PC-9 (cell line): ENCODE measurements at places on chromosomes 2 and 18. TPM values are rescaled to one million over a fixed set of nuclear protein-coding genes. Genes with fewer than 3 reads are reported as not detected.

DNA sequence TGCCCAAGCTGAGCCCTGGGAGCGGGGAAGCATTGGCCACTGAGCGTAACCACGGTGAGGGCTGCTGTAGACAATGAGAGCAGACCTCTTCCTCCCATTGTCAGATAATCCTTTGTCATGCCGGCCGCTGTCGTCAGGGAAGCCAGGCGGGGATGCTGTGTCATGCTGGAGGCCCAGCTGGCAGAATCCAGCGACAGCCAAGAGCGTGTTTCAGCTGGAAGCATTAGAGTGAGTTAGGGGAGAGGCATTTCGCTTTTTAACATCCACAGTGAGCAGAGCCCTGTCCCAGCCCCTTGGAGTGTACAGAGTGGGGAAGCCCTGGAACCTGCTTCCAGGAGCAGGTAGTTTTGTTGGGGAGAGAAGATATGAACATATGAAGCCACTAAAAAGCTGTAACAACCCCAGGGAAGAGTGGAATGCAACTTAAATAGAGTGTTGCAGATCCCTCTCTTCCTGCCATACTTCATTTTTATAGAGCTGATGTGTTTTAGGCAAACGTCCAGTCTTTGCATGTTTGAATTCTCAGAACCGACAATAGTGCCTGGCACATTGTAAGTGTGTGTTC lies 7.0 kb downstream of the CTIF start:
- no peak for DNase-seq

- DNase-seq = peak; percentile 98
These were observed 3.8 kb downstream of the DLX2 start for GRCh38 chr2:172098650-172099471.

- no peak for DNase-seq
These were observed 9.2 kb upstream of the SULT1C2 start for GRCh38 chr2:108279468-108279867.

GRCh38 chr2:159712929-159713420 lies 669 bp downstream of the MARCHF7 start:
- no peak for DNase-seq

- DNase-seq = no peak
These were observed 224.2 kb downstream of the CYRIA start for GRCh38 chr2:16441431-16441830.

DNA sequence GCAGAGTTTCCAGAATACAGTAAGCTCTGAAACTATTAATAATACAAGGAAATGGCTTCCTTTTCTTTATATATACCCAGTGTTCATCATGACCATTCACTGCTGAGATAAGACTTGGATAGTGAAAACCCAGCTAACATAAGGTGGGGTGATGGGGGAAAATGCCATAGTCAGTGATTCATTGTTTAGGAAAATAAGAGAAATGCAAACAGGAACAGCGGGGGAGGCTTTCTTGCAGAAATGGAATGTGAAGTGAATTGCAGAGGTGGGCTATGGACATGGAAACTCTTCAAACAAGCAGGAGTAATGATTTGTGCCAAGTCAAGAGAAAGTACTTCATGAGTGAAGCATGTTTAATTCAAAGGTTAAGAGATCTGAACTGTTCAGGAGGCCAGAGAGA lies 519.4 kb downstream of the TDRD15 start:
- DNase-seq = no peak

- no peak for DNase-seq
These were observed 44.1 kb upstream of the NDUFV2 start for GRCh38 chr18:9058406-9058805.

GRCh38 chr18:903701-904100 lies 970 bp upstream of the ADCYAP1 start:
- DNase-seq = peak; percentile 48

DNA sequence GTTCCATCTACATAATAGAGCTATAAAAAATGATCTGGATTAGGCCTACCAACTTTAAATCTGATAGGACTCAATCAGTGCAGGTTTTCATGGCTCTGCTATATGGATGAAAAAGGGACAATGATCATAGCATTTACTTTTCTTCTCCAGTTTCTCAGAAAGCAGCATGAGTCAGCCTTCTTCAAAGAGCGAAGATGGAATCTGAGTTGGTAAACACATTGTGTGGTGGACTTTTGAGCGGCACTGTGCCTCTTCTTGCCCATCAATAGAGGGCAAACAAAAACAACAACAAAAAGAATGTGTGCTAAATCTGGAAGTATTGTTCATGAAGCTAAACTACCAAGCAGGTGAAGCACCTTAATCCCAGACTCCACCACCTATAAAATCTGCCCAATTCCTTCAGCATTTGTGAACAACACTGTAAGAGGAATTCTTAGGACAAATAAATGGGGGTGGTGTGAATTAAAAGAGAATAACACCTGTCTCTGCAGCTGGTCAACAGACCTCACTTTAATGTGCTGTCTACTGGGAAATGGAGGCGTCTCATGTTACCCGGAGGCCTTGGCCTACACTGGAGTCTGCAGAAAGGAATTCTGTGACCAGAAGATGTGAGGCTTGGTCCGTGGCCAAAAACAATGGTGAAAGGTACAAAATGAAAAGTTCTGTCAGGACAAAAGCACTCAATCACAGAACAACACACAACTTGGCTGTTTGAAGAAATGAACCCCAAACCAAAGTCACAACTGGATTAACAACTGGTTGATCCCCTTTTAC lies 609.0 kb downstream of the IRS1 start:
- no peak for DNase-seq

DNA sequence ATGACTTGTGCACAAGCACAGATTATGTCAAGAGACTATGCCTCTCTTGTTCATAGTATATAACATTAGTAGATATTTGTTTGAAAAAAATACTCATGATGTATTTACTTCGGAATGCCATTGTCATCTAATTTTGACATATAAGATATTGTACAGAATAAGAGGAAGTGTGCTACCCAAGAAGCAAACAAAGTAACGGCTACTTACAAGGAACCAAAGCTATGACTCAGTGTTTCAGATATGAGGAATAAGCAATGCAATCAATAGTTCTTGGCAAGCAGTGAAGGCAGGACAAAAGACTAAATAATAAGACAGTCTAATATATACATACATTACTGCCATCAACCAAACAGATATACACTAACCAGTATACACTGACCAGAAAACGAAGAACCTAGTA lies 256.3 kb downstream of the CCDC178 start:
- peak; percentile 36 for DNase-seq

DNA sequence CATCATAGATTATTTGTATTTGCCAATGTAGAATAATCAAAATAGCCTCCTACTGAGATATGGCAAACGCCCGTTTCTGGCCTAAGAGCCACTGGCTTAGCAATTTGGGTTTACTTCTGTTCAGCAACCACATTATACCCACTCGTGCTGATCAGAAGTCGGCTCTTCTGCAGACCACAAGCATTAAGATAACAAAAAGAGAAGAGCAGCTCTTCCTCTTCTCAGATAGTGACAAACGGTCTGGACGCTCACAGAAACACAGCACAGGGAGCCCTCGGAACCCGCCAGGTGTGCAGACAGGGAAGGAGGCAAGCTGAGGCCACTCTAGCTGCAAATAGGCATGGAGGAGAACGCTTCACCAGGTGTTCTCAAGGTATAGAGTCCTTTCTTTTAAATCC lies 164.0 kb downstream of the HDAC4 start:
- DNase-seq = no peak

DNA sequence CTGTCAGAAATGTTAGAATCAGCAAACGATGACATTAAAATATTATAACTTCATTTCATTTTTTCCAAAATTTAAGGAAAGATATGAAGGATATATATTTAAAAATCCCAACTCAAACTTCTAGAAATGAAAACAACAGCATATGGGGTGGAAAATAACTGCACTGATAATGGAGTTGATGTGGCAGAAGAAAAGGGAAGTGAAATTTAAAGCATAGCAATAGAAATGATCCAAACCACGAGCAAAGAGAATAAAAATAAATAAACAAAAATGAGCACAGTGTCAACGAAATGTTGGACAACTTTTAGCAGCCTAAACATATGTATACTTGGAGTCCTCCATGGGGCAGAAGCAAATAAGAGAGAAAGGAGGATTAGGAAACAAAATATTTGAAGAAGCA lies 280.2 kb downstream of the KCNJ3 start:
- no peak for DNase-seq

DNA sequence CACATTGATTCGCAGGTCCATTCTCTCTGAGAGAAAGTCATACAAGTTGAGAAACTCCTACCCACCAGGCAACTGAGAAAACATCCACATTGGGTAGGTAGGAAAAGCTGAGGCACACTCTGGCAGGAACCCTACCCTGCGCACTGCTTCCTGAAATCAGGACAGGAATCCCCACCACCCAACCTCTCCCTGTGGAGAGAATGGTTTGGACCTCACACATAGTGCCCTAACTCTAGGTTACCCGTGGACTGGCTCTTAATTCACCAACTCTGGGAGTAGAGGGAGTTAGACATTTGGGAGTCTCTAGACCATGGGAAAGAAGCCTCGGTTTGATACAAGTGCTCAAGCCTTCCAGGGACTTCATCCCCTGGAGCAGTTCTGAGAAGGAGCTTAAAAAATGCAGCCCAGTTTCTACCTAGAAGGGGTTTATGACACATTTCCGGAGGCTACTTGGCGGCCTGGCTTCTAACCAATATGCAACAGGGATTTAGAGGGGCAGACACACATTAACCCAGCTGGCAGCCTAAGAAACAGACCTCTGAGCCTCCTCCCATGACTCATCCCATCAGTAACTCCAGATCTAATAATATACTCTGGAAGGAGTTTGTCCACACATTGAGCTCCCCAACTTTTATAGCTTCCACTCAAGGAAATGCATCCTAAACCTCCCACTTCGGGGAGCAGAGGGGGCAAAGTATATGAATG lies 136.7 kb downstream of the EML6 start:
- DNase-seq = no peak

GRCh38 chr2:131521961-131522781 lies 5.5 kb upstream of the CCDC74A start:
- no peak for DNase-seq

DNA sequence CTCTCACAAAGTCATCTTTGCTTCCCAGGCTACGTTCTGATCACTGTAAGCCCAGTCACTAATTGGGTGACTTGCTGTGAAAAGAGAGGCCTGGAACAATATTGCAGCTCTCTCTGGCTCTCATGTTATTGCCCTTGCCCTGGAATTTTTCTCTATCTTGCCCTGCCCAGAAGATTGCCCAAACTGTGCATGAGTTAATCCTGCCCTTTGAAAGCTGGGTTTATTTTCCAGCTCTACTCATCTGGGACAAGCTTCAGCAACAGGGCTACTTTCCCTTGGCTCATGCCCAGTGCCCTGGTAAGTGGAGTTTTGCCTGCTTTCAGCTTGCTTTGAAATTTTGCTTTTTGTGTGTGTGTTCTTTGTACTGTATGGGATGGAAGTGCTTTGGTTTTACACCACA lies 6.9 kb upstream of the EHBP1 start:
- no peak for DNase-seq

- DNase-seq = no peak
These were observed 926.5 kb upstream of the ACVR2A start for GRCh38 chr2:146918280-146918679.

DNA sequence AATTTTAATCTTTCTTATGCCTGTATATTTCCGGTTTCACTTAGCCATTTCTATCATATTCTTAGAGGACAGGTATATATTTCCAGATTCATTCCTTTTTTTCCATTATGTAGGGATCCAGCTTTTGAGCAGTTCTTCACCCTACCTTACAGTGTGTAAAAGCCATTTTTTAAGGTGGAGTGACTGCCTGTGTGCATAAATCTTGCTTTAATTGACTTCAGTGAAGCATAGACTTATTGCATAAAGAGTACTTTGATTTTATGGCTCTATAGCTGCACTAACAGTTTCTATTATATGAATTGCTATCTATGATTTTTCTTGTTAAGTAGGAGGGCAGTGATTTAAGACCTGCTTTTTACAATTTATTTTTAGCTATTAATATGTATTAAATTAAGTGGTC lies 132.6 kb downstream of the NYAP2 start:
- peak; percentile 30 for DNase-seq

DNA sequence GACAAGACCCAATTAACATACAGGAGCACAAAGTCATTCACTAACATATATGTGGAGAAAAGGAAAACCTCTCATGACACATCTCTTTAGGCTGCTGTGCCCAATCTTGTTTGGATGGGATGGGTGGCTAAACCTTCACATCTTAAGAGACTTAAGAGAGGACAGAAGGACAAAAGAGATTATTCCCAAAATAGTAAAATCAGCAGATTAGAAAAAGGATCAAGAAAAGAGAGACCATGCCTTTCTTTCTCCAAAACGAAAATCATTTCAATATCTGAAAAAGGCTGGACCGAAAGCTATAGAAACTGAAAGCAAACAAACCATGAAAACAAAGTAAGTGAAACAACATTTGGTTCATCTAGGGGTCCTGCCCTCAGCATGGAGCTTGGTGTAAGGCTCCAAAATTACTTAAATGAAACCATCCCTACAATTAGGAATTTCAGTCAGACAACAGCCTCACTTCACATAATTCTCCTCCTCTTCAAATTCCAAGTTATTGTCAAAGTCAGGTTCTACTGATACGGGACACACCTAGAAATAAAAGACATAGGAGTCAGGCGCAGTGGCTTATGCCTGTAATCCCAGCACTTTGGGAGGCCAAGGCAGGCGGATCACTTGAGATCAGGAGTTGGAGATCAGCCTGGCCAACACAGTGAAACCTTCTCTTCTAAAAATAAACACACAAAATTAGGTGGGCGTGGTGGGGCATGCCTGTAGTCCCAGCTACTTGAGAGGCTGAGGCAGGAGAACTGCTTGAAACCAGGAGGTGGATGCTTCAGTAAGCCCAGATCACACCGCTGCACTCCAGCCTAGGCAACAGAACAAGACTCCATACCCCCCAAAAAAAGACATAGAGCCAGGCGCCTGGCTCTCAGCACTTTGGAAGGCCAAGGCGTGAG lies 5.2 kb downstream of the STARD7 start:
- DNase-seq = peak; percentile 24

DNA sequence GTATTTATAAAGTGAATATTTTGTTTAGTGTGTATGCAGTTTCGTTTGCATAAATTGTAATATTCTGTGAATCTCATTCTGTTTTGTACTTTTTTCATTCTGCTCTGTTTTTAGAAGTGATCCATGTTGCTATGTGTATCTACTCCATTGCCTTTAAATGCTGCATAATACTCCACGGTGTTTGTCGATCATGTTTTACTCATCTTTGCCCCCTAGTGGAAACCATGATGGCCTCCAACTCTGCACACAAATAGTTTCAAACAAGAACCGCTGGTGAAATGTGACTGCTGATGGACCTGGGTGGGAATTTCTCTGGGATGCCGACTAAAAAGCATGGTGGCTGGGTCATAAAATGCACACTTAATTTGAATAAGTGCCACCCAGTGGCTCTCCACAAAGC lies 32.0 kb upstream of the SKOR2 start:
- DNase-seq = no peak

- DNase-seq = no peak
These were observed 73.2 kb downstream of the BMPR2 start for GRCh38 chr2:202449344-202449743.

Gene SLC14A1
- total RNA-seq = not detected in 2 replicates

Gene TNFRSF11A
- 6.3 and 6.7 TPM in 2 replicates for total RNA-seq

Gene GPR45
- total RNA-seq = not detected in 2 replicates

Gene OR6B2
- not detected in 2 replicates for total RNA-seq

Gene CYP26B1
- total RNA-seq = 0.55 and 1.3 TPM in 2 replicates

Gene HOXD10
- total RNA-seq = not detected in 2 replicates

Gene ELOA2
- not detected in 2 replicates for total RNA-seq

Gene ATRAID
- total RNA-seq = 92.8 and 126 TPM in 2 replicates

Gene ING5
- 79.7 and 106 TPM in 2 replicates for total RNA-seq

Gene CROCC2
- not detected in 2 replicates for total RNA-seq

Gene SNED1
- total RNA-seq = 2.8 and 9.6 TPM in 2 replicates

Gene FOXI3
- not detected in 2 replicates for total RNA-seq

Gene DNAH7
- 2.2 and 3.8 TPM in 2 replicates for total RNA-seq
